Activated T-helper 1 cell treated with anti-CD3 and anti-CD28 coated beads, Interleukin-2, amount 50 U/mL, for 16 hours (primary cell): ENCODE measurements at places on chromosomes 3 and 15.

- DNase-seq, result no peak
Observed at GRCh38 chr3:72768936-72769335, 79.3 kb downstream of the SHQ1 start.

GRCh38 chr15:78290222-78290621 lies 9.2 kb downstream of the SKIC8 start:
- no peak for DNase-seq

DNA sequence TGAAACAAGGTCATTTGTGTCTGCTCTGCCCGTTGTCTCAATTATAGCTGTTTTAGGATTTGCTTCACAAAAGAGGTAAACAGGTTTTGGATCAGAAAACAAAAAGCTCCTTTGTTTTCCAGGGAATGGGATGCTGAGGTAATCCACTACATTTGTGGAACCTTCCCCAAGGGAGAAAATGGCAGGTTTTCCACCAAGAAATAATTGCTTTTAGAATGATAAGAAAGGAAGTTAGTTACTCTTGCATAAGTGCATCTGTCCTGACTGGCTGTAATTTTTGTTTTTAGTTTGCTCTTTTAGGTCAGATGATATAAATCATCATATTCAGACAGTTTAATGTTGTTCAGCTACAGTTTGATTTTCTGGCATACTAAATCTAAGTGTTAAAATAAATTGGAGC lies 198.5 kb upstream of the COL8A1 start:
- DNase-seq, result no peak

- no peak for DNase-seq
Observed at GRCh38 chr3:36700537-36701248, 63.7 kb downstream of the DCLK3 start.

DNA sequence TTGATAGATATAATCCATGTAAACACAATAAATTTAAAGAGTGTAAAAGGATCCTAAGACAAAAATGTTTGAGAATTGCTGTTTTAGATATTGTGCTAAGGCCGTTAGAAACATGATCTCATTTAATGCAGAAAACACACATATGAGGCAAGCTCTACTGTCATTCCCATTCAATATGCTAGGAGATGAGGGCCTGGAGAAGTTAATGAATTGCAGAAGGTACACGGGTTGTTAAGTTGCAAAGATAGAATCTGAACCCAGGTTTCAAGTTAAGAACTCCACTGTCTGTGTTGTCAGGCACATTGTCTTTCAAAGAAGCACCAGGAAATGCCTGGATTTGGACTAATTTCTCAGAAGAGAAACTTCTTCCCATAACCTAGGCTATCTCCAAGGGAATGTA lies 65.1 kb upstream of the SAMMSON start:
- DNase-seq, result no peak

GRCh38 chr3:134059671-134060560 lies 30.2 kb upstream of the SLCO2A1 start:
- DNase-seq, result no peak

GRCh38 chr15:79032656-79033055 lies 57.9 kb downstream of the RASGRF1 start:
- DNase-seq, result no peak

- DNase-seq, result no peak
Observed at GRCh38 chr15:58284293-58284692, 146.1 kb downstream of the AQP9 start.

DNA sequence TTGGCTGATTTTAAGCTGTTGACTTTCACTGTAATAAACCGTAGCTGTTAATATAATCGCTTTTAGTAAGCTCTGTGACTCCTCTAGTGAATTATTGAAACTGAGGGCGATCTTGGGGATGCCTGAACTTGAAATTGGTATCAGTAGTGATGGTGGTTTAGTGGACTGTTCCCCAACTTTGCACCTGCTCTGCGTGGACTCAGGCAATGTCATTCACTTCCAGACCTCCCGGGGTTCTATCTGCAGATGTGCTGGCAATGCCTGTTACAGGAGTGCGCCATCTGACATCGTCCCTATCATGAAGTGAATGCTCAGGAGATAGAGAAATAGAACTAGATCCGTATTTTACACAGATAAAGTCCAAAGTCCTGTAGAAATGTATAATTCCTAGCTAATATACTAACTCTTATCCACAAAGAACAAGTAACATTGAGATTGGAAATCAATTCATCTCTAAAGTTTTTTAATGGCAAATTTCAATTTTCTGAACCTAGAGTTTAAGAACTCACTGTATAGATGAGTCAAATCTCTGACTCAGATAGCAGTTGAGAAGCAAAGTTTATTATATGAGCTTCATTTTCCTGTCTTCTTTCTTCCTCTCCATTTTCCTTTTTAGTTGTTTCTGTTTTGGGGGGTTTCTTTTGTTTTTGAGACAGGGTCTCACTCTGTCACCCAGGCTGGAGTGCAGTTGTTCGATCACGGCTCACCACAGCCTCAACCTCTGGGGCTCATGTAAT lies 51.8 kb downstream of the HEG1 start:
- DNase-seq, result no peak

DNA sequence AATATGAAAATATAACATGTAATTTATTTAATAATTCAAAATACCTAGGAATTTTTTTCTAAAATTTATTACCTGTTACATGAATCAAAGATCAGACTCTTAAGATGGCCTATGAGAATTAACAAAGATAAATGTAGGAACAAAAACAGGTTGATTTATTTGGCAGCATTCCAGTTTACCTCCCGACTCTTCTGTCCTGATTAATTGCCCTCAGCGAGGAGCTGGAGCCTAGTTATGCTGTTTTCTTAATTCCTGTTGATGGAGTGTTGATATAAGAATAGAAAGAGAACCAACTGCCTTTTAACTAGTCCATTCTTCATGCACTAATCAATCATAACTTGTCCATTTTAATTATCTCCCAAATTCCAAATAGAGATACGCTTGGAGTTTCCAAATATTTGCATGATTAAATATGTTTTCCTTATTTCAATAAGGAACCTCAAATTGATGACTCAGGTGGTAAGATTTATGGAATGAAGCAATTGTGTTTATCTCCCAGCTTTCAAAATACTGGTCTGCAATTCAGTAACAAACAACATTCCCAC lies 10.6 kb upstream of the CPB1 start:
- no peak for DNase-seq

GRCh38 chr3:188899881-188900280 lies 271.9 kb upstream of the TPRG1 start:
- DNase-seq, result no peak

GRCh38 chr3:160384639-160385318 lies 14.2 kb downstream of the IFT80 start:
- DNase-seq, result no peak

DNA sequence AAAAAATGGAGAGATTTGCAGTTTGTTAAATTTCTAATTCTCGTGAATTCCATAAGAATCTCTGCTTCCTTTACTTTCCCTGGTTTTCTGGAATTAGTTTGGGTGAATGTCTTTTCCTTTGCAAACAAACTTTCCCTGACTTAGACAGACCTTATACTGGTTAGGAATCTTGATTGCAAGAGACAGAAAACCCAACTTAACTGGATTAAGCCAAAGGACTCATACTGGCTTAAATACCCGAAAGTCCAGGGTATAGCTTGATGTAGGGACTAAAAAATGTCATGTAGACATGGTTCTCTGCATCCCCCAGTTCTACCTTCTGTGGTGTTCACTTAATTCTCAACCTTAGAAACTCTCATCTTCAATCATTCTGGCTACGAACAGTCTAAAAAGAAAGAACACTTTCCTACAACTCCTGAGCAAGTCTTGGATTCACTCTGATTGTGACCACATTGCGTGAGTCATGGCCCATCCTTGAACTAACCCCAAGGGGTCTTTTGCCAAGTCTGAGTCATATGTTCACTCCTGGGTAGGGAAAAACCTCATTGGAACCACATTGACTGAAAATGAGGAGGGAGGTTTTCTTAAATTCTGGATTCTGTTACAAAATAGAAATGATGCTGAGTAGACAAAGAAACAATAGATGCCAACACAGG lies 136.0 kb upstream of the DAZL start:
- no peak for DNase-seq

DNA sequence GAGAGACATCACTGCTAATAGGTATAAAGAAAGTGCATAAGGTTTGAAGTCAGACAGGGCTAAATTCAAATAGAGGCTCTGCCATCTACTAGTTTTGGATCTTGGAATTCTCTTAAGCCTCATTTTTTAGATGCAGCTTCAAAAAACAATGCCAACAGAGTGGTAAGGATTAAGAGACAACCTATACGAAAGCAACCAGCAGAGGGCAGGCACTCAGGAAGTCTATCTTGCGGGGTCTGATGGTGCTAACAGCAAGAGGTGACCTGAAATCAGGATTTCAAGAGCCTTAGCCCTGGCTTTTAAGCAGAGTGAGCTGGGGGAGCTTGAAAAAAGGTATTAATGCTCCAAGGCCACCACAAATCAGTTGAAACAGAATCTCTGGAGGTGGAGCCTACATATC lies 40.7 kb downstream of the LDHAL6B start:
- no peak for DNase-seq

DNA sequence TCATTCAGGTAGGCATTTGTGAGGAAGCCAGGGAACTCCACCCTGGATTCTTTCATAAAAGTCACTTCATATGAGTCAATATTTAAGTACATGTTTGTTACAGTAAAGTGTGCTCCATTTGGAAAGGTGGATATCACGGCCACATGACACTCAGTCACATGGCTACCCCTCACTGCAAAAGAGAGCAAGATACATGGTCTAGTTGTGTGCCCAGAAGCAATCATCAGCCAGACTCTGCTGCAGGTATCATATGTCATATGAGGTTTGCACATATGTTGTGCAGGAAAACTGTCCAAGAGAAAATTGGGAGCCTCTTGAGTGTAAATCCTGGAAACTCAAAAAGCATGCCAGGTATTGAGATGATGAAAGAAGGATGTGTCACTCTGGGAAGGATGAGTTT lies 55.0 kb upstream of the NMNAT3 start:
- no peak for DNase-seq

- DNase-seq, result no peak
Observed at GRCh38 chr3:132228923-132229322, 88.3 kb upstream of the ACP3 start.

DNA sequence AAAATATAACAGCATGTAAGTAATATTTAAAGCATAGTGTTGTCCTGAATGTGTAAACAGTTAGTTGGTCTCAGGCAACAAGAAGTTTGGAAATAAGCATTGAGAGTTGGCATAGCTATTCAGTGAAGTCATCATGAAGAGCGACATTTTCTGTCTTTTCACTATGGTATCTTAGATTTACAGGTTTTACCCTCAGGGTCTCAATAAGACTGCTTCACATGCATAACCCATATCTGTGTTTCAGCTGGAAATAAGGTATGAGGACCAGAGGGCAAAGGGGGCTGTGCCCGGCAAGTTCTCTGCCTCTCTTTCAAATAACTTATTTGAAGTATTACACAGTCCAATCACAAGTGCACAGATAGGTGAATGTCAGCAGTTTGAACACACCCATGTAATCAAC lies 290.2 kb upstream of the CNTN3 start:
- DNase-seq, result no peak

DNA sequence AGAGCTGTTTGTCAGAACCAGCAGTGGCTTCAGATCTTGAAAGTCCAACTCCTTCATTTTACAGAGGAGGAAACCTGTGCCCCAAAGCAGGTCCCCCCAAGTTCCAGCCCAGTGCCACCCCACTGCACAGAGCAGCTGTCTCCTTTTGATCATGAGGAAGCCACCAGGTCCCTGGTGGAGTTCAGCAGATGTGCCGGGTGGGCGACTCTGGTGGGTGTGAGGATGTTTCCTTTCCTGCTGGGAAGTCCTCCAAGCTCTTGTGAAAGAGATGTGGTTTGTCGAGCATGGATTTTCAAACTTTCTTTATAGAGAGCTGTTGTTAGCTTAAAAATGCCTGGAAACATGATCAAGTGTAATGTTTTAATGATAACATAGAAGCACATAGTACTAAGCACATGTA lies 52.0 kb downstream of the SMAD3 start:
- no peak for DNase-seq

- peak; percentile 44 for DNase-seq
Observed at GRCh38 chr3:18445401-18446148, 20.4 kb upstream of the SATB1 start.

DNA sequence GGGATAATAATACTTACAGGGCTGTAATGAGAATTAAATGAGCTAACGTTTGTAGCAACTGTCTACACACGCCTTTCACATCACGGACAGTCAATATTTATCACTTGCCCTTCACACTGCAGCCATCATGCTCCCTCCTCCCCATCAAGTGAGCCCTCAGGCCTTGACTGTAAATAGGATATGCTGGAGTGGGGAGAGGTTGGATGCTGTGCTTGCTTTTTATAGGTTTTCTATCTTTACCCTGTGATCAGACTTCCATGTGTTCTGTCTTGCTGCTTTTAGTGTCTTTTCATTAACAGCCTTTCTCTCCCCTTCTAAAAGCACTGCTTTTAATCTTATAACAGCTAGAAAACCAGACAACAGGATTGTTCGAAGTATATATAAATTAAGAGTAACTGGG lies 12.8 kb upstream of the MAGEF1 start:
- no peak for DNase-seq

DNA sequence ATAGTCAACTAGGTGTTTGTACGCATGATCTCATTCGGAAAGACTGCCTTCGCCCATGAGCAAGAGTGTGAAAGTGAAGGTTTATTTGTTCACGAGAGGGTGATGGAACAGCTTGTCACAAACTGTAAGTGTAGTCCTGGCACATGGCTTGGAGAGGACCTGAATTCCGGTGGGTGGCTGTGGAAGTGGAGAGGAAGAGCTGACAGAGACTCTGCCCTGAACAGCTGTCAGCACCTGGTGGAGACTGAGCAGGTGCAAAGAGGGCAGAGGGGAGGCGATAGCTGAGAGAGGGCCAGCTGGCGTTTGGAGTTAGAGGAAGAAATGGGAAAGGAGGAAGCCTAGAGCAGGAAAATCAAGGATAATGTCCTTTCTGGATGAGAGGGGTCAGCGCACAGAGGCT lies 155.7 kb downstream of the EEFSEC start:
- no peak for DNase-seq

DNA sequence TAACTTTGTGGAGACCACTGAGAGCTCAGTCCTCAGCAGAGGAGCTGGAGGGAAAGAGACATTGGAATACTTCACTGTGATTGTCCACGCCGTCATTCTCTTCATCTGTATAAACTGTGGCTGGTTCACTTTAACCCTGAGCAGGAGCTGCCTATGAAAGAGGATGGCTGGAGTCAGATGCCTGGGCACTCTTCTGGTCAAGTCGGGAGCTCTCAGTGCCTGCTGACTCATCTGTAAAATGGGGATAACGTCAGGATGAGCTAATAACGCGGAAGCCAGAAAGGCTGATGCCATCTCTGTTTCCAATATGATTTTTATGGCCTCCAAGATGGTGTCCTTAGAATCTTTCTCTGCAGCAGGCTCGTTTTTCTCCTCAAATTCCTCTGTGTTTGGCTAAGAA lies 51.6 kb upstream of the MRPS22 start:
- no peak for DNase-seq

GRCh38 chr3:29291982-29292363 lies 11.1 kb downstream of the RBMS3 start:
- DNase-seq, result no peak

- DNase-seq, result no peak
Observed at GRCh38 chr3:175914785-175915184, 1055.7 kb downstream of the NAALADL2 start.

- DNase-seq, result no peak
Observed at GRCh38 chr3:34934660-34935059, 704.7 kb upstream of the ARPP21 start.

- no peak for DNase-seq
Observed at GRCh38 chr15:100983221-100983620, 64.1 kb downstream of the LRRK1 start.

- no peak for DNase-seq
Observed at GRCh38 chr3:25456723-25457670, 28.9 kb downstream of the RARB start.
